ENCODE measurements at places on chromosomes 4 and X.

DNA sequence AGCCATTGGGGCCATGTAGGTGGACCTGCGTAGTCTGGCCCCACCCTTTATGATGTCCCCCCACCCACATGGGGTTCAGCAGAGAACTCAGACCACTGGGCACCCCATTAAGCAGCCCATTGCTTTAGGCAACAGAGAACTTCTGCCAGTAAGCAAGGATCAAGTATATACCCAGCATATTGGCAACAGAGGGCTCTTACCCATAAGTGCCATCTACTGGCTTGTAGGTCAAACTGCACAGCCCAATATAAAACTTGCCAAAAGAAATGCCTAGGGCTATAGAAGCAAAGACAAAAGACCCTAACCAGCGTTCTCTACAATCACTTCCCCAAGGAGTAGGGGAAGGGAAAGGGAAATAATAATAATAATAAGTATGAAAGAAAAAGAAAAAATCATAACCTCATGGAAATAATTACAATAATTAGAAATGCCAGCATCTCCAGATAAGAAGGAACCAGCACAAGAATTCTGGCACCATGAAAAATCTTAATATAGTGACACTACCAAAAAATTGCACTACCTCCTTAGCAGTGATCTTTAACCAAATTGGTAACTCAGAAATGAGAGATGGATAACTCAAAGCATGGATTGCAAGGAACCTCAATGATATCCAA is 1090.7 kb downstream of the FAT4 start:
- peak; percentile 8 for DNase-seq

GRCh38 chrX:6132970-6133369 is 95.7 kb downstream of the NLGN4X start:
- no peak for DNase-seq

DNA sequence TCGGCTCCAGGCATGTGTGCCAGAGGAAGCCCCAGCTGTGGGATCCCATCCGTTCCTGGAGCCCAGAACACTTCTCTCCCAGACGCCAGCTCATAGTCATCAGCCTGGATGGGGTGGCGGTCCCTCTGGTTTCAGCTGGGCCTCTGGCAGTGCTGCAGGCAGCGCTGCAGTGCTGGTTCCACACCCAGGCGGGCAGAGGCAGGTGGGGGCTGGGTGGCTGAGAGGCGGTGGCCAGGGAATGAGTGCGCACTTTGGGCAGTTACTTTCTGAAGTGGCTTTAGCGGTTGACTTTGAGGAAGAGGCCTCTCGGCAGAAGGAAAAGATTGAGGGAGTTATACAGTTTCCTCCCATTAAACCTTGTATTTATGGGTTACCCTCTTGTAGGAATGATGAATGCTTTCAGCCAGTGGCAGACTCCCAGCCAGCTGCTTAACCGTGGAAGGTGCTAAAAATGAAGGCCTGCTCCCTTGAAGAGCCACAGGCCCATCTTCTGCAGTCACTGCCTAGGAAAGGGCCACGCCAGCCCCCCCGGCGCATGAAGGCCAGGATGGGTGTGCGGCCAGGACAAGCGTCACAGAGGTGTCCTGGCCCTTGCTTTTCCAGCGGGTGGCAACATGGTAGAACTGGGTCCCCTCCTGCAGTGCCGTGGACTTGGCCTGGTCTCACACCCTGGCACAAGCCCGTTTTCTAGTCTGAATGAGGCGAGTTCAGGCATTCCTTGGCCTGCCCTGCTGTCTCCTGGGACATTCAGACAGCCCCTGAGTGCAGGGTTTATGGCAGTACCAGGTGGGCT is 9.9 kb downstream of the TADA2B start:
- no peak for DNase-seq

DNA sequence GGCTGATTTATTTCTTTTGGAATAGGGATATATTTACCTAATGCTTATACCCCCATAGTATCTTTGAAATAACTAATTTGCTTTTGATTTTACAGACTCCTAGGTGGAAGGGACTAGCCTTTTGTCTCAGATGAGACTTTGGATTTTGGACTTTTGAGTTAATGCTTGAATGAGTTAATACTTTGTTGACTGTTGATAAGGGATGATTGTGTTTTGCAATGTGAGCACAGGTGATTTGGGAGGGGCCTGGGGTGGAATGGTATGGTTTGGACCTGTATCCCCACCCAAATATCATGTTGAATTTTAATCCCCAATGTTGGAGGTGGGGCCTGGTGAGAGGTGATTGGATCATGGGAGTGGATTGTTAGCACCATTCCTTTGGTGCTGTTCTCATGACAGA is 117.4 kb upstream of the ZC4H2 start:
- no peak for DNase-seq

DNA sequence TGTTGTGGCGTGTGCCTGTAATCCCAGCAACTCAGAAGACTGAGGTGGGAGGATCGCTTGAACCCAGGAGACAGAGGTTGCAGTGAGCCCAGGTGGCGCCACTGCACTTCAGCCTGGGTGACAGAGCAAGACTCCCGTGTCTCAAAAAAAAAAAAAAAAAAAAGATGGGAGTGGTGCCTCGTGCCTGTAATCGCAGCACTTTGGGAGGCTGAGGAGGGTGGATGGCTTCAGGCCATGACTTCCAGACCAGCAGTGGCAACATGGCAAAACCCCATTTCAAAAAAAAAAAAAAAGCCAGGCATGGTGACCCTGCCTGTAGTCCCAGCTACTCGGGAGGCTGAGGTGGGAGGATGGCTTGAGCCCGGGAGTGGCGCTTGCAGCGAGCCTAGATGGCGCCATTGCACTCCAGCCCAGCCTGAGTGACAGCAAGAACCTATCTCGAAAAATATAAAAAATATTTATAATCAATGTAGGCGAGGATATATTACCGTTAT is 27.0 kb downstream of the EIF2S3 start:
- DNase-seq, result peak; percentile 38

GRCh38 chrX:29071525-29072320 is 484.5 kb downstream of the IL1RAPL1 start:
- no peak for DNase-seq
